ENCODE measurements at places on chromosomes 6 and 20. TPM values are rescaled to one million over a fixed set of nuclear protein-coding genes. Genes with fewer than 3 reads are reported as not detected.

DNA sequence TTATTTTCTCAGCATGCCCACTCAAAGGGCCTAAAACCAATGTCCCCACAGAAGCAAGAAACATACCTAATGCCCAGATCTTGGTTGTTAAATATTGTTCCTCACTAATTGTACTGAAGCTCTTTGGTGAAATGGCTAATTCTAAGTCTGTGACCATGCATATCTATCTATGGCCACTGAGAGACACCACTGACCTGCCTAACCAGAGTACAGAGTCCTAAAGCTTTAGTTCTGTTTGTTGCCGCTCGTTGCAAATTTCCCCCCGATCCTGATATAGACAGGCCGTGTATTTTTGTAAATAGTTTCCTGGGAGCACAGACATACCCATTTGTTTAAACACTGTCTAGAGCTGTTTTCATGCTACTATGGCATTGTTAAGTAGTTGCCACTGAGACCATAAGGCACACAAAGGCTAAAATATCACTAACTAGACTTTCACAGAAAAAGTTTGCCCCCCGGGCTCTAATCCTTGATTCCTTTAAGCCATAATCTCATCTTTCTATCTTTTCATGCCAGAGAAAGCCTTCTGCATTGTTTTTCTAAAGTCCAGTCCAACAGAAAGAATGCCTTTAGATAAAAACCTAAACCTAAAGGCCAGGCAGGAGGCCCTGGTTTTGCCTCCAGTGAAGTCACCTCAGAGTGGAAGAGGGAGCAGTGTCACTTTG, 48.7 kb downstream of the DNAAF9 start:
- no peak for DNase-seq

DNA sequence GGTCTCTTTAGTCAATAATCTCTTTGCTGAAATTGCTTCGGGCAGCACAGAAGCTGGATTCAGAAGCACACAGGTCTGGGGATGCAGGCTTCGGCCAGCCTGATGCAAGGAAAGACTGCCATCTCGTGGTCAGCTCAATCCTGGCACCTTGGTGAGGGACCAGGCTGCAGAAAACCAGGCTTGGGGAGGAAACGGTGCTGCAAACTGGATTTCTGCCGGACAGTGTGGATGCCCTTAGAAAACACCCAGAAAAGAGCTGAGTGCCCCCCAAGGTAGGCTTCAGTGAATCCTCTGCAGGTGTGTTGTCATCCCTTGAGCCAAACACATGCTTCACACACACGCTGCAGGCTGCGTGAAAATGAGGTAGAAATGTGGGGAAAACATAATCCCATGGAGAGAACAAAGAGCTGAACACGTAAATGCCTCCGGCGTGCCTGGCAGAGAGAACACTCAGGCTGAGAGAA, 89.8 kb upstream of the PAX1 start:
- peak; percentile 71 for DNase-seq

DNA sequence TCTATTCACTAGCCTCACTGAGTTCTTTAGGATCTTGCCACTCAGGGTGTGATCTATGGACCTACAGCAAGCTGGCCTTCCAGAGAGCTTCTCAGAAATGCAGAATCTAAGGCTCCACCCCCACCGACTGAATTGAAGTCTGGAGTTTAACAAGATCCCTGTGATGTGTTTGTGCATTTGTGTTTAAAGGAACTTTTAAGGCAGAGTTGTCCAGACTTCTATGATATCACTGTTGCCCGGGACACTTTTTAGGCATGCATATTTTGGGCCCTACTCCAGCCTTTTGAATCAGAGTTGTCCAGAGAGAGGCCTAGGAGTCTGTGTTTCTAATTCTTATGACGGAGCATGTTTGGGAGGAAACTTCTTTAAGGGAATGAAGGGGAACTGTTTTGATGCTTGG, 232.3 kb downstream of the QKI start:
- no peak for DNase-seq

DNA sequence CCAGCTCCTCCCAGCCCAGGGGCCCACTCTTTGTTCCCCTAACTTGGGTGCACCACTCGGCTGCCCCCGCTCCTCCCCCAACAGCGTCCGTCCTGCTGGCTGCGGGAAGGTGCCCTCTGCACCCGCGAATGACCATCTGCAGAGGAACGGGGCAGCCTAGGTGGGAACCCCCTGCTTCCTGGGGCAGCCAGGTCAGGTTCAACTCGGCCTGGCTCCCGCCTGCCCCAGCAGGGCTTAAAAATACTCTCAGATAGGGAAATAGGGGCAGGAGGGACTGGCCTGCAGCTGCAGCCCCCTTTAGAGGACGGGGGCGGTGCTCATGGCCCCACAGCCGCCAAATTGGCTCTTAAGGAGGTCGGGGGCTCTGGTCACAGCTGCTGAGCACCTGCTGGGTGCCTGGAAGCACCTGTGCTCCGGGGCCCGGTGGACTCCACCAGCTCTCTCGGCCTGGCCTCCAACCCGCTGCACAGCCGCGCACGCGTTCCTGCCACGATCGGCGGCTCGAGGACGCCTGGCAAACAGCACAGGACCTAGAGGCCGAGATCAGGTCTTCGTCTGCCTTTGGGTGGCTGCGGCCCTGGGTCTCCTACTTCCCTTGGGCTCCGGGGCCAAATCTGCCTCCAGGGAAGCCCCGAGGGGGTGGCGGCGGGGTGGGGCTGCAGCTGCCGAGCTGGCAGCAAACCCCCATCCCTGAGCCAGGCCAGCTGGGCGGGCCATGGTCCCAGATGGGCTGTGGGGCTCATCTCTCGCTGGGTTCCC, 700 bp upstream of the LAMA5 start:
- DNase-seq = peak; percentile 66

DNA sequence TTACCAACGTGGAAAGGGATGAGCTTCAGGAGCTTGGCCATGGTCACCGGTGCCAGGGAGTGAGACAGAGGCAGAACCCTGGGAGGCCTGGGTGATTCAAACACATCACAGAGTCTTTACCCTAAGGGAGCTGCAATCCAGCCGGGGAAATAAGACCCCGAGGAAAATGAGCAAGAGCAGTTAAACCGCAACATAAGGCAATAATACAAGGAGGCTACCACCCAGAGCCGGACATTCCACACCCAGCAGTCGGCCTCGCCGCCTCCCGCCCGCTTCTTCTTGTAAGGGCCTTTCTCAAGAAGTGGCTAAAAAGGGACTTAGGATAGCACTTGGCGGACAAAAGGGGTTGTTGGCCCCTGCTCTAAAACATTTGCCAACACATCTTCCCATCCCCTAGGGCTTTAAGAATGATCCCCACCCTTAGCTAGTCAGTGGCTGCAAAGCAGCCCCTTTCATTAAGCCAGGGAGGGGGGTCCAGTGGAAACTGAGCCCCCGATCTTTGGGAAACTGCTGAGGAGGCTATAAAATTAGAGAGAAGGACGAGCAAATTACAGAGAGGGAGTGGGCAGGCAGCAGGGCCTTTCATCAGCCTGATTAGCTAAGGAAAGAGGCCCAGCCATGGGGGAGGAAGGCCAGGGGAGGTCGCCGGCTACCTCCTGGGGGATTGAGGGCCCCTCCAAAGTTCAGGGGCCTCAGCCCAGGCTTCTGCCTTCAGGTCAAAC, 34.3 kb downstream of the SNX5 start:
- DNase-seq = no peak

GRCh38 chr6:118739696-118740353, 88.4 kb upstream of the CEP85L start:
- DNase-seq = peak; percentile 51

DNA sequence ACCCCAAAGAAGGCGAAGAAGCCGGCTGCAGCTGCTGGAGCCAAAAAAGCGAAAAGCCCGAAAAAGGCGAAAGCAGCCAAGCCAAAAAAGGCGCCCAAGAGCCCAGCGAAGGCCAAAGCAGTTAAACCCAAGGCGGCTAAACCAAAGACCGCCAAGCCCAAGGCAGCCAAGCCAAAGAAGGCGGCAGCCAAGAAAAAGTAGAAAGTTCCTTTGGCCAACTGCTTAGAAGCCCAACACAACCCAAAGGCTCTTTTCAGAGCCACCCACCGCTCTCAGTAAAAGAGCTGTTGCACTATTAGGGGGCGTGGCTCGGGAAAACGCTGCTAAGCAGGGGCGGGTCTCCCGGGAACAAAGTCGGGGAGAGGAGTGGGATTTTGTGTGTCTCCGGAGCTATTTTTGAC, 69.6 kb downstream of the HFE start:
- DNase-seq = peak; percentile 90

GRCh38 chr6:120632975-120633374, 701.3 kb downstream of the TBC1D32 start:
- DNase-seq = no peak

DNA sequence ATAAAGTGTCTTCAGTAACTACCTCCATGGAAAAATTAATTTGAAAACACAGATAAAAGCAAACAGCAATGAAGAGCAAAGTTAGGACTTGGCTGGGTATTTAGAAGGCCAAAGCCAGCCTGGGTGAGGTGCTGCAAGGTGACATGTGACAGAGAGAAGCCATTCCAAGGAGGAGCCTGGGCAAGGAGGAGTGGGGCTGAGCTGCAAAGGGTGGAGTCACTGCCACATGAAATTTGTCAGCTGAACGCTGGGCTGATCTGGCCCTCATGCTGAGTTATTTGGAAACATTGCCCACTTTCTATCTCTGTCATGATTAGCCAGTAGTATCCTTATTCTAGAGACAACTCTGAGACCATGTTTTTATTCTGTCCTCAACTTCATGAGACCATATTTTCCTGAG, 76.3 kb downstream of the PERP start:
- no peak for DNase-seq

DNA sequence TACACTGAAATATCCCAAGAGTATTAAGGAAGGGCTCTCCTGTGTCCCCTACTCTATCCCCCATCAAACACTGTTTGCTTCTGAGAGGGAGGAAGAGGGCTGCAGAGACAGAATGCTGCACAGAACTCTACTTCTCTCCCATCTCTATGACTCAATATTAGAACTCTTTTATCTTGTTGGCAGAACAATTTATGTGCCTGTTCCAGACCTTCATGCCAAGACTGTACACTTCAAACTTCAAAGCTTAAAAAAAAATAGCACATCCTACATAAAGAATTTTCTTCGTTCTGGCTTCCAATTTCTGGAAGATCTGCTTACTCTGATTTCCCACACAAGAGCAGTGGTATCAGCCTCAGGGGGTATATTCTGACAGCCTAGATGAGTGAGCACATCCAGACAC, 19.6 kb upstream of the GPR63 start:
- DNase-seq = no peak

DNA sequence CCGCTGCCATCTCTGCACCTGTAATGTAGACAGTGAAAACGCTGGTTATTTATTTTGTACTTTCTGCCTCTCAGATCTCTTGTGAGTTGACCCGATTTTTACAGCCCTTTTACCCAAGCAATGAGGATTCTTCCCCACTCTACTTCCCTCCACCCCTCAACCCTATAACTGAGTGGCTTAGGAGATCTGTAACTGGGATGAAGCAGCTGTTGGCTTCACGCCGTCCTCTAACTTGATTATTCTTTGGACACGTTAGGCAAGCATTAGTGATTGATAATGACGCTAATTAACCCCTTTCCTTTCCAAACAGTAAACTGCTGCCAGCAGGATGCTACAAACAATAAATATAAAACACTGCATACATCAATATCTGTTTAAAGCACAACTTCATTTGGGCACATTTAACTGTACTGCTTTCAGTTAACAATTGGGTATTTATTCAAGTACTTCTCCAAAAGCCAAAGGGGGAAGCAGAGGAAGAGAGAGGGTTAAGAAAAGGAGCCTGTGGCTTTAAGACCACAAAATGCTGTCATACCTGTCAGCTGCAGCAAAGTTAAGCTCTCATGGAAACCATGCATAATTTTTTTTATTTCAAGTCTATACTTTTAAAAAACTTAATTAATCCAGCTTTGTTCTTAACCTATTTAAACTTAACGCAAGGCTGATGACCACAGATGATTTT, 21.2 kb downstream of the TFAP2A start:
- DNase-seq = peak; percentile 2

GRCh38 chr6:35142588-35143569, 1.7 kb upstream of the TCP11 start:
- no peak for DNase-seq

GRCh38 chr6:12356431-12356830, 66.3 kb downstream of the EDN1 start:
- no peak for DNase-seq

GRCh38 chr20:24148372-24148771, 159.8 kb upstream of the GGTLC1 start:
- DNase-seq = no peak

- DNase-seq = no peak
These were observed 30.6 kb downstream of the MTHFD1L start for GRCh38 chr6:150895928-150896632.

DNA sequence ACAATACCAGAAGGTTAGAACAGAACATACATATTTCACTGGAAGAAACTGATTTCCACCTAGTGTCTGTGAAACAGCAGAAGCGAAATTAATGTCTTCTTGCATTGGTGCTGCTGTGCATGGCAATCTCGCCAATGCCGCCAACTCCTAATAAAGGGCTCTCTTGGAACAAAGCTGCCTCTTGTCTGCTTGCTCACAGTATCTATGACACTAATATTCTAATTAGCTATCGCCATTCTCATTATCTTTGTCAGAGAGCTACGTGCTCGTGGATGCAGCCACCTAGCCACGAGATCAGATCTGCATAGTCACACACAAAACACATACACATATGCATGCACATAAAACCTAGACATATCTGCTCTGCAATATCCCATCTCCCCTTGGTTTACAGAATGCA, 145.9 kb upstream of the OLIG3 start:
- DNase-seq = no peak

DNA sequence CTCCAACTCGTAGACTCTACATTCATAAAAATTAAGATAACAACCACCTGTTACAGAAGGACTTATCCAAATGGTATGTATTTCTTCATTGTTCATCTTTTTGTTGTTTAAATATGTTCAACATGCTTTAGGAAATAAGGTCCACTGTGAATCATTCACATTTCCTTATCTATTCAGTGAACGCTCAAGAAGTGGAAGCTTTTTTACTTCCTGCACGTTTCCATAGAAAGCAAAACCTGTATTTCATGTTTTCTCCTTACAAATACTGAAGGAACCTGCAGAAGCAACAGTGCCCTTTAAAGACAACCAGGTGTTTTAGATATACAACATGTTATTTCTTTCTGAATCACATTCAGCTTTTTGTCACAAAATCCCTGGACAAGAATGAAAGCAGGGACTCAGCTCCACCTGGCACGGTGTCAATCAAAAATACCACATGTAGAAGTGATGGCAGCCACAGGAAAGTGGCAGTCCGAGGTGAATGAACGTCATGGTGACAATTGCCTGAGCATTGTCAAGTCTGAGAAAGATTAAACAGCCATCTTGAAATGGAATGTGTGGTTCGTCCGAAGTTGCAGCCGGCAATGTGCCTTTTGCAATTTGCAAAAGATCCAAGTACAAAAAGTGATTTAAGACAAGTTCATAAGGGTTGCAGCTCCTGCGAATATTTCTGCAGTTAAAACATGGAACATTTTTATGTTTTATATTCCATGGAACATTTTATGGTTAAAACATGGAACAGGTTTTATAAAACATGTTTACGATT, 66.7 kb upstream of the RIPOR2 start:
- DNase-seq = peak; percentile 62

The DCDC2 gene
- 14.2 TPM for total RNA-seq

The ZSCAN31 gene
- total RNA-seq = 13.1 TPM

The TREML1 gene
- 1.2 TPM for total RNA-seq

The C4B gene
- 170 TPM for total RNA-seq

The SLC4A11 gene
- total RNA-seq = 0.40 TPM

The LINC00237 gene
- not detected for total RNA-seq

The ANKRD66 gene
- total RNA-seq = 12.4 TPM

The PPP1R3G gene
- 1.5 TPM for total RNA-seq

The LY86 gene
- 5.2 TPM for total RNA-seq

The SLPI gene
- 1,312 TPM for total RNA-seq

The PACSIN1 gene
- 0.15 TPM for total RNA-seq

The CAPN11 gene
- total RNA-seq = not detected

The FOXC1 gene
- total RNA-seq = 2.7 TPM
